ENCODE measurements at places on chromosomes 4 and X.

DNA sequence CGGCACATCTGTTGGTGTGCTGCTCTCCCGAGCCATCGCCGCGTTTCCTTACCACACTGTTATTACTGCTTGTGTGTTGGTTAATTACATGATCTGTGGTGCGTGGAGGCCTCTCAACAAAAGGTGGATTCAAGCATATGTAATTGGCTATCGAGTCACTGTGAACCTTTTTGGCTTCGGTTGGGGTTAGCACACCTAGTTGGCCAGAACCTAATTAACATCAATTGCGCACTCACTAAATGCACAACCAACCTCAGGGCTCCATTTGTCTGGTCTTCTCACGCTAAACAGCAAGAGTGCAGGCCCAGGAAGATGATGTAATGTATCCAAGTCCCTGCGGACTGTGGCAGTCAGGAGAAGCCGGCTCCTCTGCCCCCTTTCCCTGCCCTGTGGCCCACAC is 17.4 kb downstream of the ENPP6 start:
- DNase-seq, result no peak

DNA sequence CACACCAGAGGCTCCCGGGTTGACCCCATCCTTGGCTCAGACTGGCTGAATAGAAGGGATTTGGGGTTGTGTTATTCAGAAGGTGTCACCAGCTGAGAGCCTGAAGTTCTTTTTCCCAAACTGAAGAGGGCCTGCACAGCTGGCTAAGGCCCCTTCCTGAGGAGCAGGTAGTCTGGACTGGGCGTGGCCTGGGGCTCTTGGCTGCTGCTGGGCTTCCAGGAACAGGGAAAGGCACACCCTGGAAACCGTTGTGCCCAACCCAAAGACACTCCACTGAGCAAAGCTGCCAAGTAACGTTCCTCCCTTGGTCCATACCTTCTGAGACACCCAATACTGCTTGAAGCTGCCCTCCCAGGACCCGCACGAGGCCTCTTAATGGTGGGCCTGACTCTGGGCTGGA is 8.3 kb upstream of the CXCR3 start:
- DNase-seq, result no peak

DNA sequence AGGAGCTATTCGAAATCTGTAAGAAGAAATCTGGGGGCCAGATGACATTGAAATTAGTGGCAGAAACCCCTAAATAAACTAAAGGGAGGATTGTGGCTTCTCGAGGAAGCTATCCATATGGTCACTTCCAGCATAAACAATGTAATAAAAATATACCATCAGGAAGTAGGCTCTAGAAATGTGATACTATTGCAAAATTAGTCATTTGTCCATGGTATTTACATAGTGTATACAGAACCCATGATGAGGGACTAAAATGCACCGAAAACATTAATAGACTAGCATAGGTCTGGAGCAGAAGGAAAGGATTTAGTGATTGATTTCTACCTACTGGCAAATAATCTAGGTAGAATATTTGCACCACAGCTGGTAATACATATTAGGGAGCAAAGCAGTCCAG is 1344.0 kb downstream of the FSTL5 start:
- no peak for DNase-seq

- DNase-seq, result no peak
These were observed 814.2 kb downstream of the PDHA2 start for GRCh38 chr4:96654045-96654444.
